ENCODE measurements at places on chromosomes 2 and 18.

DNA sequence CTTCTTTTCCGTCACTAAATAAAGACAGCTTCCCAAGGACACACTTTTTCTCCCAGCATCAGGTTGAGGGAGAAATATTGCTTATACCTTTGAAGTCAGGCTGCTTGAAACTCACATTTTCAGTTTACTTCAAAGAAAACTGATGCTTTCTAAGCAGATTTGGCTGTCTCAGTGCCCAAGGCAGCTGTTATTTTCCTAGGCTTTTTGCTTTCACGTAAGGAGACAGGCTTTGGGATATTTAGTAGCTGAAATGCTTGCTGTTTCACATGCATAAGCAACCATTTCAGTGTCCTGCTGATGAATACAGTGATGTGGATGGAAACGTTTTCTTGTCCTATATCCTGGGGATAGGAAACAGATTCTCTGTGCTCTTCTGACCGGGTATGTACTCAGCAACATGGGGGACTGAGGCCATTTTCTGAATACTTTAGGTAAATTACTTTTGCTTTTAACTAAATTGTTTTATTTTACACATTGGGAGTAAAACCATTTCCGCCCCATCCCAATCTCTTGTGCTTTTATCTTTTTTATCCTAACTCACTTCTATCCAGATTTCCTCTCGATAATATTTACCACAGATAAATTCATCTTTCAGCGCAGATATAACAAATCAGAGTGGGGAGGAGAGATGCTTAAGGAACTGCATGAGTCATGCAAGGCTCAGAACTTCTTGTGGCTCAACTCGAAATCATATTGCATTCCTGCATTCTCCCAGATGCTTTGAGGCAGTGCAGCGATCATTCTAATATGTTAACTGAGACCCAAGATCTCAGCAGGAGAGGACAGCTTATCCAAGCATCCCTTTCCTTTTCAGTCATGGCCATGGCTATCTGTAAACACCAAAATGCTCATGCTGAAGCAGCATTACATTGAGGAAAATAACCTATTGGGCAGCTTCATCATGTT is 22.2 kb downstream of the GALR1 start:
- no peak for DNase-seq

DNA sequence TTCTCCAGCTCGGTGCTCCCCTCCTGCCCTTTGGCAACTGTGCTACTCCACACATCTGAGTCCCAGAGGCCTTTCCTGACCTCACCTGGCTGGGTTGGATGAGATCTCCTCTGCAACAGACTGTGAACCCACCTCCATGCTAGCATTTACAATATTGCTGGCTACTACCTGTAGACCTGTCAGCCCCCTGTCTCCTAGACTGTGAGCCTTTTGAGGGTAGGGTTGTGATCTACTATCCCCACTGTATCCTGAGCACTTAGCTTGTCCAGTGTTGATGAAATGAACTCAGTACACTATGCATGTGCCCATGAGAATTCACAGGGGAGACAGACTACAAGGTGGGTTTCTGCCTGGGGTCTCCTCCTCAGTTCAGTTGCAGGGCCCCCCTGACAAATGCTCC is 70.1 kb downstream of the C1QL2 start:
- DNase-seq: no peak

GRCh38 chr2:61181382-61182058 is 19.5 kb downstream of the C2orf74 start:
- DNase-seq: no peak

DNA sequence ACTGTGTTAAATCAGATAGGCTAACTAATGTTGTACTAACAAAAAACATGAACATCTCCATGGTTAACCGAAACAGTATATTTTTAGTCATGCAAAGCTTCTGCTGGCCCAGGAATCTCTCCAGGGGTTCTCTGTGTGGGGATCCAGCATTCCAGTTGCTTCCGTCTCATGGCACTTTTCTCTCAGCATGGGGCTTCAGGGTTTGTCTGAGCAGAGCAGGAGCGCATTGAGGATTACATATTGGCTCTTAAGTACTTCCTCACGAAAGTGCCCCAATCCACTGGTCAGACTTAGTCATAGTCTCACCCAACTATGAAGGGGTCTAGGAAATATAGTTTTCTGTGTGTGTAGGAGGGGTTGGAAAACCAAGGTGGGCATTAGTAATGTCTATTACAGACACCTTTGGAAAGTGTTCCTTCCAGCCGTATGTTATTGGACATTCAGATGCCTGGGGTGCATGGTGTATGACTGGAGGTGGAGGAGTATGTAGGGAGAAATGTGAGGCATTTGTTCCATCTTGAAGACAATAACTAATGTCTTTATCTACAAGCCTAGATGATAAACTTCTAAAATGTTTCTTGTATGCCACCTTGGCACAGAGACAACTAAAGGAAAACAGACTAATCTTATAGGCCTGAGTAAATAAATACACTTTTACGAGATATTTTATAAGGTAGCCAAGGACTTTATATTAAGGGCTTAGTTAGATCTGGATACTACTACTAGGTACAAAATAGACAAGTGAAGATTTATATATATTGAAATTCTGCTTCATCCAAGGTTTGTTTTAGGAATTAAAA is 123.8 kb upstream of the ZEB2 start:
- DNase-seq: no peak

DNA sequence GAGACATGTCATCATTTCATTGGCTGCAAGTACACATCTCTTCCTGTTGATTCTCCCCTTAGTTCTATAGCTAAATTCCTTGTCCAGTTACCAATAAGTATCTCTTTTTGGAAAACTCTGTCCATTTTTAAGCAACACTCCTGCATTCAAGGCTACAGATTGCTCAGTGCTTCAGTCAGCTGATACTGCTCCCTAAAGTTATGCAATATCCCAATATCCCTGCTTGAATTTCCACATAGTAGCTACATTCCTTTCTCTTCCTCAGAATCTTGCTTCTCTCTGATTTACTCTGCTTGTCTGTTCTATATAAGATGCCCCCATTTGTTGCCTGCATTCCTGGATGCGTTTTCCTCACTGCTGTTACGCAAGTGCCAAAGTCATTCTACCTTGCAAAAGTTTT is 109.8 kb downstream of the PARD3B start:
- DNase-seq: no peak

GRCh38 chr2:171563301-171563700 is 41.0 kb downstream of the CYBRD1 start:
- no peak for DNase-seq

DNA sequence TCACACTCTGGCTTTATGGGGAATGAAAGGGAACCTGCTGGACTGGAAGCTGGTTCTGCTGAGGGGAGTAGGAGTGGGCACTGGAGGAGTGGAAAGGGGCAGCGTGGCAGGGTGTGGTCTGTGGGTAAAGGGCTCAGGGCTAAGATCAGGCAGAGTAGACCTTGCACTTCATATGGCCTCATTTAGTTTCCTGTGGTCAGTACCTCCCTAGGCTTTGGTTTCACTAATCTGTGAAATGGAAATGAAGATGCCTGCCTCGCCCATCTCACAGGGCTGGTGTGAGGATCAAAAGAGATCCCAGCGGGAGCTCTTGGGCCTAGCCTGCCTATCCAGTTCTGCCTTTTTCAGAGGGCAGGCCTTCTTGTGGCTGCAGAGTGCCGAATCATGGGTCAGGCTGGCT is 208.7 kb downstream of the LOXHD1 start:
- no peak for DNase-seq

GRCh38 chr18:57655740-57656139 is 34.1 kb upstream of the NARS1 start:
- DNase-seq: no peak

DNA sequence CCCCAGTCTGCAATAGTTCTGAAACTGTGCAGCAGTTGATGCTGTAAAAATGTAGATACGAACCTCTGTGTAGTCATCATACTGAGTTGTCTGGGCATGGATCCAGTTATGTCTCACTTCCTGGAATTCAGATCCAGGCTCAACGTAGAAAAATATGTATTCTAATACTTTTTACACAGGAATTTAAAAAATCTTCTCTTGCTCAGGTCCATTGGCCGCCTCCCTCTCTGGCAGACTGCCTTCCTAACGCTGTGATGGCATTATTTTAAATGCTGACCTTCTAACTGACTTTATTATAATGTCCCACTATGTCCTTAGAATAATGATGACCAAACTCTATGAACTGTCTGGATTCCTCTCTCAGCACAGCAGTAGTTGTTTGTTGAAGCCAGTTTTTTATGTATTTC is 119.6 kb downstream of the FEZ2 start:
- DNase-seq: no peak

GRCh38 chr18:51188024-51188701 is 9.3 kb downstream of the MEX3C start:
- no peak for DNase-seq

DNA sequence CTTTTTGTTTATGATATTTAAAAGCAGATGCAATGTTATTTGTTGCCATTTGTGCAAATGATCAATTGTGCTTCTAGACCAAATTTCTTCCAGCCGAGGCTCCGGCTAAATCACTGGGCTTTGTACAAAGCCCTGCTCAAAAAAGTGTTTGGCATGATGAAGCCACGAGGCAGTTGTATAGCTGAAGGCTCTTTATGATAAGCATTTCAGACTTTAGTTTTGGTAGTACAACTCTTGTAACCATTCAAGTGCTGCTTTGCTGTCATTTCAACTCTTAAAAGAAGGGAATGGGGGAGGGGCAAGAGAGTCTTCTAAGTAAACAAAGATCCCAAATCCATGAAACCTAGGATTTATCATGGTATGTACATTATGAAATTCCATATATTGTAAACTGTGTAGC is 3.3 kb upstream of the ZNF532 start:
- no peak for DNase-seq

DNA sequence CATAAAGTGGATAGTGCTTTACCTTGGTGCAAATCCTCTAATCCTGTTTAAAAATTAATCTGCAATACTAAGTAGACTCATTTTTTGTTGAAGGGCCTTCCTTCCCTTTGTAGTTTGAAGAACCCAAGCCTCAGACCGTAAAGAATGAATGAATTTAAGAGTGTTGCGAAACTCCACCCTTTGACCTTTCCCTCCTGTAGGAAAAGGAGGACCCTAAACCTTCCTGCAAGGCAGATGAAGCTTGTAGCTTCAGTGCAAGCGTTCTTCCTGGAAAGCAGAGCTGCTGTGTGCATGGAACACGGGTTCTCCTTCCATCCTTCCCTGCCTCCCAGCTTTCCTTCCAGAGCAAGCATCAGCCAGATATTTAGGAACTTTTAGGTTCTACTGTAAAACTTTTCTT is 1.7 kb downstream of the IMPA2 start:
- no peak for DNase-seq

GRCh38 chr2:169683054-169683424 is 11.2 kb downstream of the CFAP210 start:
- DNase-seq: no peak

DNA sequence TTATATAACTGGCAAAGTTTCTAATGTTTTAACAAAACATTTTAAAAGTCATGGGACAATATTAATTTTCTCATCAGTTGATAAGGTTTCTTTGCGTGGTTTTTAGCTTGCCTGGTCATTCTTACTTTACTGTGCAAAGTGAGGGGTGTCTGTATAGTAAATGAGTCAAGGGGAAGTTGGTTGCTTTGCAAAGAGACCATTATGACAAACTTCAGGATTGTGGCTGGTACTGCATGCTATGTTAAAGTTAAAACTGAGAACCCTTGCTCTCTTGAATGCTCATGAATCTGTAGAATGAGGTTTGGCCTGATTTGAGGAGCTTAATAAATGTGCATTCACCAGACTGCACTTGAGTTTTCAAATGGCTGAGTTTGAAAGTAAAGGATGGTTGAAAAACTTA is 47.0 kb downstream of the COL4A4 start:
- no peak for DNase-seq

- no peak for DNase-seq
Measured at GRCh38 chr2:64825831-64826491, 163.2 kb upstream of the SLC1A4 start.

DNA sequence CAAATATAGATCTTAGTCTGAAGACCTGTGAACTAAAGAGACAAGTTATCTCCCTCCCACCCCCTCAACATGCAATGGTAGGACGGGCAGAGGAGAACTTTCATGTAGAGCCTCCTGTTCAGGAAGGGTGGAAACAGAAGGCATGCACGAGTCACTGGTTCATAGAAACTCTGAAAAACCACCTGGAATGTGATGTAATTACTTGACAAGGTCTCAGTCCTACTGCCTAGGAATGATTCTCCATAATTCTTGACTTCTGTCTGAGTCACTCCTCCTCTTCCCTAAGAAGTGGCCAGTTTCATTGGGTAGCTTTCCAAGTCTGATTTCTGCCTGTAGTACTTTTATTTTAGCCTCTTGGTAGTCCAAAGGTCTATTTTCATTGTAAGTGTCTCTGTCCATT is 277.3 kb downstream of the PTPRM start:
- no peak for DNase-seq

DNA sequence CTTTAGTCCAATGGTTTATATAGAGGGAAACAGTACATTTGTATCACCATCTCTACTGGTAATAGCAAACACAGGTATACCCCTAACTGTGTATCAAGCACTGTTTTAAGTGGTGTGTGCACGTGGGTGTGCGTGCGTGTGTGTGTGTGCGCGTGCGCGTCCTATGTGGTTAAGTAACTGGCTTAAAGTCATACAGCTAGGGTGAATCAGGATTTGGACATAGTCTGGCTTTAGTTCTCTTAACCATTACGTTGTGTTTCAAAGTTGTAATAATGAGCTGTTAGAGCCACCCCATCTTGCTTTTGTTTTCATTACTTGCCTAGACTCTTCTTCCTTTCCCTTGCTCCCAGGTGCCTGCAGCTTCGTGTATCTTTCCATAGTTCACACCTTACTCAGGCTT is 2.1 kb downstream of the HADHB start:
- DNase-seq: no peak

GRCh38 chr2:156845806-156846558 is 409.8 kb downstream of the GPD2 start:
- DNase-seq: no peak

DNA sequence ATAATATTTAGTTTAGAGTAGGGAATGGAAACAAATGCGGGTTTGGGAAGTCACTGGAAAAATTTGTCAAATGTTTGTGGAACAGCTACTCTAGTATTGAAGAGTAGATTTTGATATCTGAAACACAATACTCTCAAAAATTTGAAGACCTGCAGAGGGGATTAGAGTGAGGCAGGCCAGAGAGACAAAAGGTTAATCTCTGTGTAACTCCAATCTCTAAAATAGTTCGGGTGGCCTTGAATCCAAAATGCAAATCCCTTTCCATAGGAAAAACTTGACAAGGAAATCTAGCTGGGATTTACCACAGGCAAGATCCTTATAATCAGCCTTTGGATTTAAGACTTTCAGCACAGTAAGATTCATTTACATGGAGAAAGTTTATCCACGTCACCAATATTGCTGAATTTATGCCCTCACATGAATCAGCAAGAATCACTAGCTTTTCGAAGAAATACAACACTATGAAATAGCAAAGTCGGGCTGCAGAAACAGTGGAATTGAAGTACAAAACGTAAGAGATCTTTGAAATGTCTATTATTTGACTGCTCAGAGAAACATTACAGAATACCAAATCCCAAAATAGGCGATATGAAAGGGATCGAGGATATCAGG is 423.7 kb upstream of the ZNF804A start:
- no peak for DNase-seq

GRCh38 chr2:2520401-2520811 is 189.3 kb upstream of the MYT1L start:
- no peak for DNase-seq

GRCh38 chr2:100832885-100833284 is 12.9 kb downstream of the NPAS2 start:
- DNase-seq: no peak
